ENCODE measurements at places on chromosomes 4 and X.

GRCh38 chr4:20995610-20996009 is 295.4 kb downstream of the PACRGL start:
- no peak for DNase-seq

DNA sequence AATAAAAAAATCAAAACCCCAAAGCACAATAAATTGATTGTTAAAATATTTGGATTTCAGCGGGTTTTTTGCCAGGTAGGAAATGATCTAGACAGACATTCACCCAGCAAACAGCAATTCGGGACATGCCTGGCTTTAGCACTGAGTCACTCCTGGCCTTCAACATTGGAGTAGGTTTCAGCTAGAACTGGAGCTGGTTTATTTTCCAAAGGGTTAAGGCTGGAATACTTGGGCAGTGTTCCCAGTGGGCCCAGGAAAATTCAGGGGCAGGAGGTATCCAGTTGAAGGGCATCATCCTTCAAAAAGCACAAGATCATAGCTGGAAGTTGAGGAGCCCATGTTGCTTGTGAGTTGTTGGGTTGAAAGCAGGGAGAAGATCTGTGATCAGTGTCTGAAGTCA is 41.0 kb downstream of the TXLNG start:
- no peak for DNase-seq

DNA sequence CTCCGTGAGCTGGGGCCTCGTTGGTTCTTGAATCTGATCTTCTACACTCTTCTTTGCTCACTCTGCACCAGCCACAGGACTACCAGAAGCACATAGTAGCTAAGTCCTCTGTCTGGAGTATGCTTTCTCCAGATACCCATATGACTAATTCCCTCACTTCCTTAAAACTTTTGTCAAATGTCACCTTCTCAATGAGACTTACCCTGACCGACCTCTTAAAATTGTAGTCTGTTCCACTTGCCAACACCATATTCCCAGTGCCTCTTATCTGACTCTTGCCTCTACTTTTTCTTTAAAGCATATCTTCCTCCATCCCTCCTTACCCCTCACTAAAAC is 10.0 kb downstream of the PARM1 start:
- DNase-seq: no peak

DNA sequence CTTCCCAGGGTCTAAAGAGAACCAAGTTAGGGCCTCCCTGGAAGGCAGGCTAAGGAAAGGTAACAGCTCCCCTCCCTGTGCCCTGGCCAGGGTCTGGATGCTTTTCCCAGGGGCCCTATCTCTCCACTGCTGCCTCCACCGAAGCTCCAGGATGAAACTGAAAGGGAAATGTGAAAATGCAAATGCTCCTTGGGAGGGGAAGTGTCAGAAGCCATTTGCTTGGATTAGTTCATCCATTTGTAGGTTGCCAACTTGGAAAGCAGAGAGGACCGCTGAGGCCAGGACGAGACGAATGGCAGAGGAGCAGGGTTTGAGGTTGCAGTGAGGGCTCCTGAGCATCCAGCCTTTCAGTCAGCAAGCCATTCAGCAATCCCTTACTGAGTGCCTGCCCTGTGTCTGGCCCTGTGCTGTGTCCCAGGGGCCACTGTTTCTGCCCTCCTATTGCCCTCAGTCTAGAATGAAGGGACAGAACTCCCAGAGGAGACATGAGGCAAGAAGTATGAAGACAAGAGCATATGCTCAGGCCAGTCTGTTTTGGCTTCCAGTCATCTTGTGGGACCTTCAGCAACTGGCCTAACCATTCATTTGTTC is 45.9 kb upstream of the PGRMC1 start:
- DNase-seq: no peak

DNA sequence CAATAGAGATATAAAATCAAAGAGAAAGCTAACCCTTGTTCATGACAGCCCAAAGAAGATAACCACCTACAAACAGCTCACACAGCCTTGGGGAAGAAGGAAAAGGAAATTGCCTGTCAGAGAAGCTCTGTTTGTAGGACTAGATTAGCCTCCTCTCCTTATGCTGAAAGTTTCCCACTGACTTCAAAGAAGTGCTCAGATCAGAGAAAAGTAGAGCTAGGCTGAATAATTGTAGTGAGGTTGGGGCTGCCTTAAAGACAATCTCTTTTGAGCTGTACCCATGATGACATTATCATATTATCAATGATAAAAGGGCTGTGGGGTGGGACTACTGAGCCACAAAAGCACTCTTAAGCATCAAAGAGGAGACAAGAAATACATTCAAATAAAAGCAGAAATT is 223.0 kb upstream of the GALNT7 start:
- DNase-seq: no peak

DNA sequence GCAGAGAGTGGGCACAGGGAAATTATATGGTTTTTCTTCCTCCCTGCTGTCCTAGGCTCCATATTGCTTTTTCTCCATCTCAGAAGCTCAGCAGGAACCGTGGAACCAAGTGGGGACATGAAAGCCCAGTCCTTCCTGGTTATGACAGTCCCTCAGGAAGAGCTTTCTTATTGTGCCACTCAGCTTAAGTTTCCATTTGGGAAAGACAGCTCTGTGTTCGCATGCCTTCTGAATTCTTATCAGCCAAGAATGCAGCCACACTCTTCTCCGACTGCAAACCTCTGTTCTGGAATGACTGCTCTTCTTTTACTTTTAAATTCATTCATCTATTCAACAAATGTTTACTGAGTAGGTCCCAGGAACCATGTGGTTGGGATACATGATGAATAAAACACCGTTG is 58.0 kb upstream of the PPARGC1A start:
- DNase-seq: no peak

GRCh38 chr4:163693776-163694175 is 199.3 kb downstream of the TMA16 start:
- no peak for DNase-seq

GRCh38 chr4:169369634-169370033 is 98.9 kb upstream of the SH3RF1 start:
- no peak for DNase-seq

- DNase-seq: no peak
These were observed 34.3 kb upstream of the HTRA3 start for GRCh38 chr4:8235224-8235623.

GRCh38 chrX:21740329-21741274 is 17.3 kb downstream of the SMPX start:
- no peak for DNase-seq

GRCh38 chrX:118717678-118718391 is 9.6 kb upstream of the IL13RA1 start:
- DNase-seq: peak; percentile 38

DNA sequence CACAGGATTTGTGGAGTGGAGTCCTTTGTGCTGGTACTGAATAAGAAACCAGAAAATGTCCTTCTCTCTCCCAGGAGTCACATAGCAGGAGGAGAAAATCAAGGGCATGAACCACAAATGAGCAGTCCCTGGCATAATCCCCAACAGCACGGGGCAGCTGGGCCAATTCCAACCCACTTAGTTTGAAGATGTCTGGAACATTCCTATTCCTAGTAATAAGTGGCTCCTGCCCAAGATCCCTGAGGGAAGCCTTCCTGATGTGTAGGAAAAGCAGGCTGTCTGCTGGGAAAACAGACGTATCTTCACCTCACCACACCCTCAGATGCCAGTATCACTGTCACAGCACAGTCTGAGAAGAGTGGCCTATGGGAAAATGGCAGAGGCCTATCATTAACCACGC is 182.8 kb upstream of the MAP3K15 start:
- no peak for DNase-seq

GRCh38 chr4:187212446-187213080 is 488.9 kb upstream of the FAT1 start:
- no peak for DNase-seq

DNA sequence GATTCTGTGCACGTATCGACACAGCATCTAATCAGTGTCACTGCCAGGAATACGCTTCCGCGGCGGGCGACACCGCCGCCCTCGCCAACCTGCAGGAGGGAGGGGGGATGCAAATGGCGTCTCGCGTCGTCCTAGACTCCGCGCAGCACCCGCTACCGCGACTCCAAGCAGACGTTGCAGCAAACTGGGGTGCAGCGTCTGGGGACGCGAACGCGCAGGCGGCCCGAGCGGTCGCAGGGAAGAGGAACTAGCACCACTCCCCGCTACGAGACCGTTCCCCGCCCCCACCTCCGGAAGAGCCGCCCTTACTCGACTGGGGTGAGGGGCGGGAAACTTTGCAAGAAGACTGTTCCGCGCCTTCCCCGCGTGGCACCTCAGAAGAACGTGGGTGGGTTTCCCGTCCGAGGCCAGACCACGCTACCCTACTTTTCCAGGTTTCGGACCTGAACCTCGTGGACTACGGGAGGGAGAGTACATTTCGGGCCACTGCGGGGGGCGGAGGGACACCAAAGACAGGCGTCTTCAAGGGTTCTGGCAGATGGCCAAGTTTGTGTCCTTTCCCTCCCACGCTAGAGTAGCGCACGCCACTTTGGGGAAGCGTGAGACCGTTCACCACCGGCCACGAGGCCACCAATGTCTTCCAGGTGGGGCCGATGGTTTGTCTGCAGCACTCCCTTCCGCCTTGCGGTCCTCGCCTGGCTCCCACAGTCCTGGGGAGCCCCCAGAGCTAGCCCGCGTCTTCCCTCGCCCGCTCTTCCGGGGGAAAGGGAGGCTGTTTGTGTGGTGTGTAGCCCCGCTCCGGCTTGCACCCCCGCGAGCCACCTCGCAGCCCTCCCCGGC is 78.0 kb upstream of the BCOR start:
- no peak for DNase-seq

- DNase-seq: peak; percentile 7
These were observed 5.4 kb downstream of the ABCE1 start for GRCh38 chr4:145103496-145103895.

DNA sequence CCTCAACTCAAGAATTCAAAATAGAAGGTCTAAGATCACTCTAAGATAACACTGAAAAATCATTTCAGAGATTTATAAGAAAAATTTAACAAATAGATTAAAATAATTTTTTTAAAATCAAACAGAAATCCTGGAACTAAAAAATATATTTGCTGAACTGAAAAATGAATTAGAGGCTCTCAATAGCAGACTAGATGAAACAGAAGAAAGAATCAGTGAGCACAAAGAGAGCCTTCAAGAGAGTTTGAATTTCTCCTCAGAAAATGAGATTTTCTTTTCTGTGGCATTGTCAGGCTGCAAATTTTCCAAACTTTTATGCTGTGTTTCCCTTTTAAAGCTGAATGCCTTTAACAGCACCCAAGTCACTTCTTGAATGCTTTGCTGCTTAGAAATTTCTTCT is 335.0 kb upstream of the SLC7A11 start:
- no peak for DNase-seq

- DNase-seq: no peak
These were observed 64.8 kb upstream of the LIMCH1 start for GRCh38 chr4:41473176-41473575.

DNA sequence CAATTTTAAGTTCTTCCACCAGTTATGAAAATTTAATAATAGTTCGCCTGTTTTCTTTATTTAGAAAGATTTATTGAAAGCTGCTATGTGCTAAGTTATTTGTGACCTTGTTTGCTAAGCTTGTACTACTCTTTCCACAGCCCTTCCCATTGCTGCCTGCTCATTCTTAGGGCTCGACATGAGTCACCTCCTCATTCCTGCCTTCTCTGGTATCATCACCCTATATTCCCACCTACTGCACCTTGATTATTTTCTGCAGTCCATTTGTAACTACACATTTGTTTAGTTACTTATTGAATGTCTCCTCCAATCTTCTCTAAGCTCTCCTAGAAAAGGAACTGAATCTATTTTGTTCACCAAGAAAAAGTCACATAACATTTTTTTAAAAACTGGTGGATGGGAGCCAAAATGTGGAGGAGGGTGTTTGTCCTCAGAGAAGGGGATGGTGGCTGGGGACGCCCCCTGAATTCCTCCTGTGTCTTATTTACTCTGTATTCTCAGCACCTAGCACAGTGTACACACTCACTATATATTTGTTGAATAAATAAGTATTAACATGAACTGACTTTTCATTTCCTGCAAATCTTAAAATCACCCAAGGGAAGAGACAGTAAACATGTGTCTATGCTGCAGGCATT is 3.7 kb upstream of the RAB9A start:
- no peak for DNase-seq

GRCh38 chr4:124980276-124980752 is 267.8 kb upstream of the ANKRD50 start:
- DNase-seq: no peak

DNA sequence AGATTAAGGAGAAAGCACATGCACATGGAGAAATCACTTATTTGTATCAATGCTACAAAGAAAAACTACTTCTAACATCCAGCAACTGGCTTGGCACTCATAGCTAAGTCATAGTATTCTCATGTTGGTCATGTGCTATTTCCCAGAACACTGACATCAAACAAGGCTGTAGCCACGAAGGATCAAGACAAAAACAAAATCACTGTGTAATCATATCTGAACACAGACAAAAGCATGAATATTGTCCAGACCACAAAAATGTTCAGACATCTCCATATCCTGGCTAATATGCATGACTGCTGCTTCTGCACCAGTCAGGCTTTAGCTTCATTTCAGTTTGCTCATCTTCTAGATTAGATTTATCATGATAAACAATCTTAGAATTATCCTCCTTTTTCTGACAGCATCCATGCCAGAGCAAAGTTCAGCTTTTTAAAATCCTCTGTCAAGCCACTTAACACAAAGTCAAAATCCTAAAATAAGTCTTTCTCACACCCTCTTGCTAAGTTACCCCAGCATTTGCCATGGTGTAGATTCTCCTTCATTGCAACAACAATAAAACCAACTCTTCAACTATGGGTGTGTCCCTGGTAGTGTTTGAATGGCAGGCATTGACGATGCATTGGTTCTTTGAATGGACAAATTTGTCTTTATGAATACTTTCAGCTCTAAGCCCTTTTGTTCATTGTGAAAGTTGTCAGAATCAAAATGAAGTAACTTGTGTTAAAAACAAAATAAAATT is 39.1 kb upstream of the NPFFR2 start:
- no peak for DNase-seq

- peak; percentile 85 for DNase-seq
These were observed 43.1 kb upstream of the FAM9C start for GRCh38 chrX:13087322-13088155.

DNA sequence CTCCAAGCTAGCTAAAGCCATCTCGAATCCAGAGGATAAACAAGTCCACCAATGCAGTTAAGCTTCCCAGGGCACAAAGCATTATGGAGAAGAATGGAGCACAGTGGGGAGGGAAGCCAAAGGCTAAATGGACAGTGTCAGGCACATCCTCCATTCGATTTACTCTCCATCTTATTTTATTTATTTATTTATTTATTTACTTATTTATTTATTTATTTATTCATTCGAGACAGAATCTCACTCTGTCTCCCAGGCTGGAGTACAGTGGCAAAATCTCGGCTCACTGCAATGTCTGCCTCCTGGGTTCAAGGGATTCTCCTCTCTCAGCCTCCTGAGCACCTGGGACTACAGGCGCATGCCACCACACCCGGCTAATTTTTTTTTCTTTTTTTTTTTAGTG is 26.3 kb upstream of the EIF4E start:
- no peak for DNase-seq
